Stimulated activated CD8-positive, alpha-beta memory T cell treated with anti-CD3 and anti-CD28 coated beads, Interleukin-2, amount 100 ng/mL, for 1 hour (primary cell): ENCODE measurements at places on chromosomes 5 and 9.

DNA sequence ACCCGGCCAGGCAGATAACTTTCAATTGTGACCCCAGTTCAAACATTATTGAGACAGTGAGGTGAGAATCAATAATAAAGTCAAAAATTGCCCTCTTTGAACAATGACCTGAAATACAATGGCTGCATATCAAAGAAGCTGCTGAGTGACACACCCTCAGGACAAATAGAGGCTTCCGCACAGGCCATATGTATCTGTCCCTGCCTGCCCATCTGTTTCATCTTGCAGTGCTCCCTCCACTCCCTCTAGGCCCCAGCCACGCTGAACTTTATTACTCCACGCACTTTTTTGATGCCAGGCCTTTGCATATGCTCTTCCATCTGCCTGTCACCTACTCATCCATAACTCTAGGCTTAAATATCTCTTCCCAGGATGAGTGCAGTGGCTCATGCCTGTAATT lies 15.9 kb upstream of the PFDN1 start:
- no peak for DNase-seq

- no peak for DNase-seq
These were observed 8.6 kb upstream of the CCNH start for GRCh38 chr5:87421307-87421706.

GRCh38 chr9:14082732-14083131 lies 231.2 kb downstream of the NFIB start:
- DNase-seq, result no peak

- no peak for DNase-seq
These were observed 36.5 kb upstream of the HSPA9 start for GRCh38 chr5:138611678-138612218.

DNA sequence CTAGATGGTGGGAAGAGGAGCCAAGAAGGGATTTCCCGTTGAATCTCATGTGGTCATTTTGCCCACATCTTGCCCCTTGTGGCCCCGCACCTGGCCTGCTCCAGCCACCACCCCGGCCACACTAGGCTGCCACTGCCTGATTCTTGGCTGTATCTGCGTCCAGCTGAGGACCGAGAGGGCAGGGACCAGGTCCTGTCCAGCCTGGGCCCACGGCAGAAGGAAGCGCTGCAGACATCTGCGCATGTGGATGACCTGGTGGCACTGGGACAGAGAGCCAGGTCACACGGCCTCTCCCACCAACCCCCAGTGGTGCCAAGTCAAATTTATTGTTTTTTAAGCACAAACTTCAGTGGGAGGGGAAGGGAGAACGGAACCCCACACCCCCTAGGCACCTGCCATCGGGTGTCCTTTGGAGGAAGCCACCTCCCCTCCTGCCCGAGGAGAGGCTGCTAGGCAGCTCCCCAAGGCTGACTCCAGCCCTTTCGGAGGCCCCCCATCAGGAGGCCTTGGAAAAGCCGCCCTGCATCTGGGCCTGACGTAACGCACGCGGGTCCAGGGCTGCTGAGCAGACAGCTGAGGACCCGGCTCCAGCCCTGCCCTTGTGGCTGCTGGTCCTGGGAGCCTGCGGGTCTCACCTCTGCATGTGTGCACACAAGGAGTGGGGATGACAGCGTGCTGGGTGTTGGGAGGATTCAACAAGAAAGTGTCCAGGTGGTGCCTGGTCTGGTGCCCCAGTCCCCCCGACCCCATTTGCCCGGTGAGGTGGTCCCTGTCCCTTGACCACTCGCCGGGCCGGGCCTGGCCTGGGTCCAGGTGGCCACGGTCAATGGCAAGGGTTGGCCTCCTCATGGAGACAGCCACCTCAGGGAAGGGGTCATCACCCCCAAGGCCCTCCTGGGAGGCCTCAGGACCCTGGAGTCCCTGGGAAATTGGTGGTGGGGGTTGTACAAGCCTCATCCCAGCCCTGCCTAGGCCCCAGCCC lies 5.9 kb upstream of the QRFP start:
- DNase-seq, result no peak

DNA sequence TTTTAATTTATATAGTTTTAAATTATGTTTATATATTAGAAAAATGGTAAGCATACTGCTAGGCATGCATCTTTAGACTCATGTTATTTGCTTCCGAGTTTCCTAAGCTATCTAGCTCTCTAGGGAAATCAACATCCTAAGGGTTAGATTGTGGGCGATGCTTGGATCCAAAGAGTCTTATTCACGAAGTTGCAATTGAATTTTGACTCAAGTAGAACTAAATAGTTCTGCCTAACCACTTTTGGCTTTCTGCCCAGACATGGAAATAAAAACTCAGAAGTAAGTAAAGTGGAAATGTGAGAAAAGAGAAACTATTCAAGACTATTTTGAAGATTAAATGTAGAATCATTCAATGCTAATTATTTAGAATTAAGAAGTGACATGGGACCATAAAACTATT lies 440.4 kb downstream of the CDH18 start:
- DNase-seq, result no peak

- no peak for DNase-seq
These were observed 126.3 kb downstream of the EFNA5 start for GRCh38 chr5:107544476-107544875.
